HFFc6 (cell line): ENCODE measurements at places on chromosomes 12 and 14. TPM values are rescaled to one million over a fixed set of nuclear protein-coding genes. Genes with fewer than 3 reads are reported as not detected.
A peak's percentile ranks its signal among the peaks of the same experiment; 100 is the strongest.

GRCh38 chr14:71662291-71662790, 269.9 kb upstream of the RGS6 start:
- no peaks in the 10 kb centered on the region for H3K27me3 ChIP-seq
- no peak overlapping the region; the same call in 1 of the 2 replicates for H3K4me3 ChIP-seq
- peaks cover 66% of the 10 kb centered on the region for H3K4me1 ChIP-seq
- no peak overlapping the region for H3K27ac ChIP-seq
- H3K36me3 ChIP-seq, result peaks cover 49% of the 10 kb centered on the region

DNA sequence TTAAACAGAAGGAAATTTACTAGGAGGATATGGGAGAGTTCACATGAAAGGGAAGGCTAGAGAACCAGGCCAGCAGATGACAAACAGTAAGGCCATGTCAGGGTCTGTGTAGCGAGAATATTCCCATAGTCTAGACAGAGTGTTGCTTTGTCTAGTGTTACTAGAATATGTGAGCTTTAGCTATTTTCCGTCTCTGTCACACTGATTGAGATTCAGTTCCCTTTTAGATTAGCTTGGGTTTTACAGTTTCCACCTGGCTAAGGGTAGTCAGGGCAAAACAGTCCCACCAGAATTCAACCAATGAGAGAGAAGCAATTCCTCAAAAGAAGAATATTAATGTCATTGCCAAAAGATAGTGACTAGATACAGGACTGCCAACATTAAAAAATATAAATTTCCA, 82.8 kb upstream of the MDM1 start:
- no peak overlapping the region for H3K4me3 ChIP-seq
- no peaks in the 10 kb centered on the region for H3K27me3 ChIP-seq
- no peaks in the 10 kb centered on the region for H3K36me3 ChIP-seq
- no peak overlapping the region for H3K27ac ChIP-seq

Gene ITFG2
- total RNA-seq, result 19.5 to 22.3 TPM (median 19.7 TPM) in 3 replicates

Gene DENND5B
- 8.8 to 11.5 TPM (median 10.3 TPM) in 3 replicates for total RNA-seq

Gene KLRK1
- total RNA-seq, result not detected in 2 replicates

Gene ENO2
- total RNA-seq, result 14.7 to 26.9 TPM (median 24.8 TPM) in 3 replicates

- H3K4me3 ChIP-seq, result no peak overlapping the region
- H3K27ac ChIP-seq, result no peak overlapping the region
- DNase-seq, result no peak
- H3K36me3 ChIP-seq, result peaks cover 16% of the 10 kb centered on the region
These were observed 151.7 kb downstream of the SLC38A4 start for GRCh38 chr12:46674129-46674528.

- H3K27ac ChIP-seq, result no peak overlapping the region
- H3K27me3 ChIP-seq, result peaks cover 1% of the 10 kb centered on the region; the same call in 1 of the 2 replicates
- no peak overlapping the region for H3K4me3 ChIP-seq
- no peaks in the 10 kb centered on the region for H3K36me3 ChIP-seq
- DNase-seq, result no peak
- 0 out of 2 replicates have a peak, but pooled peaks cover 5% of the 10 kb centered on the region for H3K4me1 ChIP-seq
These were observed 483.7 kb downstream of the FLRT2 start for GRCh38 chr14:86013641-86014040.

GRCh38 chr12:80813820-80814219, 97.1 kb downstream of the MYF5 start:
- no peak overlapping the region for H3K4me3 ChIP-seq
- H3K4me1 ChIP-seq, result peaks cover 8% of the 10 kb centered on the region; the same call in 1 of the 2 replicates
- H3K36me3 ChIP-seq, result no peaks in the 10 kb centered on the region; the same call in 1 of the 2 replicates

DNA sequence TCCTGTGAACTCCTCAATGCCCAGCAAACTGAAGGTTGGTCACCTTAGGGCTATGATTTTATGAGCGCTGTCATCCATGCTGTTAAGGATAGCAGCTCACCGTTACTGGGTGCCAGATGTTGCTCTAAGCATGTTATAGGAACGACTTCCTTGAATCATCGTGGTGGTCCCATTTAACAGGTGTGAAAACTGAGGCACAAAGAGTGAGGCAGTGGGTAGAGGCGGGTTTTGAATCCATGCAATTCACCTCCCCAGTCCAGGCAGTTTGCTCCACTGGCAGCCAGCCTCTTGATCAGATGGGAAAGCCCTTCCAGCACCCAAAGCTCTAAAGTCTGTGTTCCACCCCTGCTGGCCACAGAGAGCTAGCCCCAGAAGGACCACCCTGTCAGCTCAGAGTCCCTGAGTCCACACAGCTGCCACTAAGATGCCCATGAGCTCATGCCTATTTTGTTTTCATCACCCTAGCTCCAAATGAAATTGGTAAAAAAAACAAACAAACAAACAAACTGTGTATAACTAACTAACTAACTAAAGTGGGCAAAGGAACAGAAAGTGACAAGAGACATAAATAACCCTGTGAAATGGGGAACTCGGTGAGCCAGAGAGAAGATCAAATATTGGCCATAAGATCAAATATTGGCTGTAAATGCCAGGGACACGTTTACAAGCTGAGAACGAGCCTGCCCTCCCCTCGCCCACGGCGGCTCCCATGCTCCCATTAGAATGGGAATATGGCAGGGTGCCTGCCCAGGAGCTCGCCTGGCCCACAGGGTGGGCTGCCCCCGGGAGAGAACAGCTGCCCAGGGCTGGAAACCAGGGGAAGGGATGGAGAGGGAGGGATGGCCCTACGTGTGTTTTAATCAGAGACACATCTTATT, 72.3 kb upstream of the RFLNA start:
- H3K4me1 ChIP-seq, result no peaks in the 10 kb centered on the region
- no peak overlapping the region for H3K4me3 ChIP-seq
- peaks cover 33% of the 10 kb centered on the region for H3K27me3 ChIP-seq
- no peaks in the 10 kb centered on the region for H3K36me3 ChIP-seq

GRCh38 chr14:75088566-75089373, 19.3 kb downstream of the ZC2HC1C start:
- DNase-seq, result peak; percentile 52
- H3K36me3 ChIP-seq, result peaks cover 11% of the 10 kb centered on the region
- peaks cover 18% of the 10 kb centered on the region for H3K4me1 ChIP-seq
- H3K27ac ChIP-seq, result no peak overlapping the region
- H3K27me3 ChIP-seq, result no peaks in the 10 kb centered on the region
- H3K4me3 ChIP-seq, result no peak overlapping the region

Gene ABCD2
- total RNA-seq, result not detected in 2 replicates

GRCh38 chr14:106044949-106045596, 518.7 kb downstream of the TMEM121 start:
- no peak overlapping the region for H3K27ac ChIP-seq
- DNase-seq, result no peak
- H3K4me1 ChIP-seq, result no peaks in the 10 kb centered on the region
- no peaks in the 10 kb centered on the region for H3K27me3 ChIP-seq
- 0 out of 2 replicates have a peak, but pooled peaks cover 4% of the 10 kb centered on the region for H3K36me3 ChIP-seq

DNA sequence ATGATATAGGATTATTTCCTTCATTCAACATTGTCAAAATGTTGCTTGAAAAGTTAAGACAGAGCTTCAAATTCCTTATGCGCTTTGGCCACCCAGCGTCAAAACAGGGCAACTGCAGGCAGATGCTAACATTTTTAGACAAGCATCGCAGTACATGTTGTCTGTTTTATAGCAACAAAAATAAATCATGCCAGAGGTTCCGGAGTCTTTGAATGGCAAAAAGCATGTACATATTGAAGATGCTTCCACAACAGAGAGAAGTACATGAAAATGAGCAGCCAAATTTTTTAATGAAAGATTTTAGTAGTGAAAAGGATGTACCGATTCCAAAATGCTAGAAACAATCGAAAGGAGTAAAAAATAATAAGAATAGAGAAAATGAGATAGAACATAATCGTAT, 49.8 kb upstream of the USP15 start:
- peak overlapping the region; percentile 59; the same call in 1 of the 2 replicates for H3K4me3 ChIP-seq
- H3K27ac ChIP-seq, result no peak overlapping the region
- peaks cover 6% of the 10 kb centered on the region for H3K27me3 ChIP-seq
- H3K4me1 ChIP-seq, result peaks cover 6% of the 10 kb centered on the region
- no peaks in the 10 kb centered on the region for H3K36me3 ChIP-seq
- DNase-seq, result peak; percentile 38

DNA sequence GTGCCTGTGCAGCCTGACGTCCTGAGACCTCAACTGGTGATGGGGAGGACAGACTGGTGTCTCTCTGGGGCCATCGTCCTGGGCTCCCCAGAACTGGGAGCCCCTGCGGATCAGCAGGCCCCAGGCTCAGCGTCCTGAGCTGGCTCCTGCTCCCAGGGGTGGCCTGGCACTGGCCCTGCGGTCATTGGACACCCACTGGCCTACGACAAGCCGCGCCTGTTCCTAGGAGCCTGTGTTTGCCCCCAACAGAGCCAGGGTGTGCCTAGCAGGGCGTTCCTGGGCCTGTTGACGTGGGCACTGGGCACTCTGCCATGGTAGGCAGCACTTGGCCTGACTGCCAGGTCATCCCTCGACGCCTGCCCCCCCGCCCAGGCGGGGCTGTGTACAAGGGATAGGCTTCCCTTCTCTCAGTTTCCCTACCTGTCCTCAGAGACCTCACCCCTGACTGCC, 8.4 kb downstream of the ADSS1 start:
- no peaks in the 10 kb centered on the region for H3K36me3 ChIP-seq
- no peak overlapping the region for H3K4me3 ChIP-seq
- no peak overlapping the region for H3K27ac ChIP-seq
- DNase-seq, result no peak
- H3K27me3 ChIP-seq, result peaks cover 23% of the 10 kb centered on the region
- peaks cover 12% of the 10 kb centered on the region for H3K4me1 ChIP-seq

GRCh38 chr12:89731089-89731488, 22.5 kb upstream of the ATP2B1 start:
- H3K27me3 ChIP-seq, result no peaks in the 10 kb centered on the region
- peak overlapping the region; percentile 95 for H3K27ac ChIP-seq
- H3K4me3 ChIP-seq, result peak overlapping the region; percentile 71
- peak; percentile 21 for DNase-seq
- peaks cover 62% of the 10 kb centered on the region for H3K4me1 ChIP-seq

GRCh38 chr12:104121001-104121400, 17.0 kb downstream of the NFYB start:
- peak overlapping the region; percentile 71 for H3K4me3 ChIP-seq
- H3K27me3 ChIP-seq, result no peaks in the 10 kb centered on the region
- DNase-seq, result peak; percentile 77
- H3K4me1 ChIP-seq, result peaks cover 57% of the 10 kb centered on the region

Gene KRT85
- not detected in 2 replicates for total RNA-seq

DNA sequence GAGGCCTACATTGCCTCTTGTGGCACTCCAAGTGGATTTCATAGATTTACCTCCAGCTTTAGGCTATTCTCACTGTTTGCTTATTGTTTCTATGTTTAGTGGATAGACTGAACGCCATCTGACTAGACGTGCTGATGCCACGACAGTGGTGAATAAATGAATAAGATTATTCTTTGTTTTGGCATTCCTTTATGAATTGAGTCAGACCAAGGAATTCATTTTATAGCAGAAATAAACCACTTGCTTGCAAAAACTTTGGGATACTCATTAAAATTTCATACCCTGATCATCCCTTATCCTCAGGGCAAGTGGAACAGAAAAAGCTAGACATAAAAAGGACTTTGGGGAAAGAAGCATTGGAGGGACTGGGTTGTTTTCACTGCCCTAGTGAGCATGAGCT, 71.7 kb upstream of the FERMT2 start:
- H3K4me1 ChIP-seq, result peaks cover 48% of the 10 kb centered on the region
- H3K27me3 ChIP-seq, result peaks cover 6% of the 10 kb centered on the region
- peak; percentile 88 for DNase-seq
- no peak overlapping the region for H3K4me3 ChIP-seq

DNA sequence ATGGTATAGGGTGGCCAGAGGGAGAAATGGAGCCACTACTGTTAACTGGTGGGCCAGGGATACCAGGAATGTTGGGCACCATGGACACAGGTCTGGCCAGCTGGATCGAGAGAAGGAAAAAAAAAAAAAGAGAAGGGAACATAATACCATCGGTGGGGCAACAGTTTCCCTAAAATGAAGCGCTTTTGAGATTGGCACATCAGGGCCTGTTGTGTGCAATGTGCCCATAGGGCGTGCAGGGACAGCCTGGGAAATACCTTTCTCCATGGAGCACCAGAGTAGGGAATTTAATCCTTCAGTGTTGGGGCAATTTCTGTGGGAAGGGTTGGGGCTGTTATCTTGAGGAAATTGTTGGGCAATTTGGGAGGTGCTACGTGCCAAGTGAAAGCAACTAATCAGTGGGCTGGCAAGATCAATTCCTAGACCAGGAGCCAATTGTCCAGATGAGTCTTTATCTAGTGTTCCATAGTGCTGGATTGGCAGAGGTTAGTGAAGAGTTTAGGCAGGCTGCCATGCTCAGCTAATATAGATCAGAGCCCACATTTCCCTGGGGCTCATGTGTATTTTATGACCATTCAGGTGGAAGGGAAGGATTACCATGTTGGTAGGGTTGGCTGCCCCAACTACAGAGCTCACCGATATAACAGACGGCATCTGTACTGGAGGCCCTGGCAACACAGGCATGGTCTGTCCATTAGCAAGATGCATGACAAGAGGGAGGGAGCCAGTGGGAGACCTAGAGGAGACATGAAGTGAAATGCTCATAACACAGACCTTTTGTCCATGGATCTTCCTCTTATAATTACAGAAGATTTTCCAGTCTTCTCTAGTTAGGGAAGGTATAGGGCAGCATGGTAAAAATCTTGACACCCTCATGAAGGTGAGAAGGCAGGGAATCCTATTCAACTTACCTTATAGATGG, 25.5 kb upstream of the NPFF start:
- H3K36me3 ChIP-seq, result peaks cover 44% of the 10 kb centered on the region
- DNase-seq, result no peak
- H3K4me3 ChIP-seq, result no peak overlapping the region
- no peak overlapping the region for H3K27ac ChIP-seq
- peaks cover 17% of the 10 kb centered on the region for H3K4me1 ChIP-seq
- no peaks in the 10 kb centered on the region; the same call in 1 of the 2 replicates for H3K27me3 ChIP-seq

DNA sequence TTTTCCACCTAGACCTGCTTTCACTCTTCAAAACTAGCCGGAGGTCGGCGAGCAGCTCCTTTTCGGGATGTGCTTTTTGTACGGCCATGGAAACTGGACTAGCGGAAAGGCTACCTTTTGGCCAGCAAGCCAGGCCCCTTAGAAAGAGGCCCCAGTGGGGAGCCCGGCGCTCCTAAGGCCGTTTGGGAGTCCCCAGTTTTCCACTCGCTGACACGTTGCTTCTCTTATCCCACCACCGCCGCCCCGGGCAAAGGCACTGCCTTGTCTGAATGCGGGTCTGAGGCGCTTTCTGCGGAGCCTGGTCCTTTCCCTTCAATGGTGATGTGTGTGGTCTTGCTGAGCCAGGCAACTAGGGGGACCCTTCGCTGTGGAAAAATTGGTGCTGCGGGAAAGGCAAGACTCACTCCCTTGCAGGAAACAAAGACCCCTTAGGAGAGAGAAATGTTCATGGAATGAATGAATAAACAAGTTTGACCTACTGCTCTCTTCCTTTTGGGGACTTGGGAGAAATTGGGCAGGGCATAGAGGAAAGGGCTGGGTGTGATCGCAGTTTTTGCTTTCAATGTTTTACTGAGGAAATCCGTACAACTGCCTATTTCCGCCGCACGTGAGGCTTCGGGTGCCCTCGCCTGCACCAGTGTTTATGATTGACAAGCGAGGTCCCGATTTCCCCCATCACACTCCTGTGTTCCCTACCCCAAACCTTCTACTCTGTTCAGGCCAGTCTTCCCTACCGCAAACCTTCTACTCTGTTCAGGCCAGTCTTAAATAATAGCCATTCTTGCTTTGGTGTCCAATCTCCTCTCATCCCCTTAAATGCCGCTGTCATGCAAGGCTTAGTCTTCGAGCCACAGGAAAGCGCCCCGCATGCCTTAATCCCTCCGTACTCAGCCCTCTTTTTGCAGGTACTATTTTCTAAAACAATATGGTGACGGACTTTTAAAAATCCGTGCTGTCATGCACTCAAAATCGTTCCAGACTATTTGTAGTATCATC, 1.0 kb upstream of the SLC38A2 start:
- H3K4me3 ChIP-seq, result peak overlapping the region; percentile 99
- DNase-seq, result no peak
- H3K36me3 ChIP-seq, result peaks cover 39% of the 10 kb centered on the region

- no peaks in the 10 kb centered on the region for H3K36me3 ChIP-seq
- peak overlapping the region; percentile 8; the same call in 1 of the 2 replicates for H3K27ac ChIP-seq
- peaks cover 3% of the 10 kb centered on the region; the same call in 1 of the 2 replicates for H3K27me3 ChIP-seq
These were observed 54.3 kb downstream of the CLMN start for GRCh38 chr14:95265106-95266094.
